ENCODE measurements at places on chromosomes 1 and 21.

DNA sequence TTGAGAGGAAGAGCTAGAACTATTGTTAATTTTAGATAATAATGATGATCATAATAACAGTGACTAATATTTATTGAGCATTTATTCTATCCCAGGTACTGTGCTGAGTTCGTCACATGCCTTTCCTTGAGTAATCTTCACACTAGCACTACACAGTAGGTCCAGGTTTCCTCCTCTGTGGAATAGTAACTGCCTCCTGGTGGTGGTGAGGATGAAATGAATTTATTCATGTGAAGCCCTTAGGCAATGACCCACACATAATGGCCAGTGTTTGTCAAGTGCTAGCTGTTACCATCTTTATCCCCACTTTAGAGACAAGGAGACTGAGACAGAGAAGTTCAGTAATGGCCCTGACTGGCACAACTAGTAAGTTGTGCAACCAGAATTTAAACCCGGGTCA, 5.9 kb downstream of the NIPAL3 start:
- DNase-seq, result no peak

GRCh38 chr21:41877901-41878830, 978 bp downstream of the PRDM15 start:
- peak; percentile 49 for DNase-seq

DNA sequence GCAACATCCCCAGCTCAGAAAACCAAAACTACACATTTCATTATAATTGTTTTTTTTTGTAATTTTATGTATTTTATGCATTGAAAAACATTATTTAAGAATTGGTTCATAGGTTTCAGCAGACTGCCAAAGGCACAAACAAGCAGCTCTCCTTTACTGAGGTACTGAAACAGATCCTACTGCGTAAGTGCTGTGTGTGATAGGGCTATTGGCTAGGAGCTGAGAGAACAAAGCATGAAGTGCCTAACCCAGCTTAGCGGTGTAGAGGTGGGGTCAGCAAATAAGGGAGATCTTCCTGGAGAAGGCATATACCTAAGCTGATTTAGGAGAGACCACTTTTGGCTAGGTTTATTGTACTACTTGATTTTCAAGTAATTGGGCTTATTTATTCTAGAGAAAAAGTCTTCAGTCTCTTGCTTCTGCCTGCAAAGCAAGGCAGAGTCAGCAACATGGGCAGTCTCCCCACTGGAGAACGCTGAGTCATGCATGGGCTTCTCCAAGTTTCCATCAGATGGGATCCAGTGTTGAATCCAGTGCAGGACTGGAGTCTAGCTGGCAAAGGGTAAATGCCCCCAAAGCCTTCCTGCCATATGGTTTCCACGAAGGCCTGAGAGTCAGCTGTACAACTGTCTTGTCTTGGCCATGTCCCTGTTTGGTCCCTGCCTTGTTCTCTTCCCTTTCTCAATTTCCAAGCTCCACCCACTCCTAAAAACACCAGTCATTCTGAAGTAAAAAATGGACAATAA, 18.0 kb upstream of the YTHDF2 start:
- DNase-seq, result no peak

- no peak for DNase-seq
Observed at GRCh38 chr1:11046270-11046566, 821 bp downstream of the MASP2 start.

DNA sequence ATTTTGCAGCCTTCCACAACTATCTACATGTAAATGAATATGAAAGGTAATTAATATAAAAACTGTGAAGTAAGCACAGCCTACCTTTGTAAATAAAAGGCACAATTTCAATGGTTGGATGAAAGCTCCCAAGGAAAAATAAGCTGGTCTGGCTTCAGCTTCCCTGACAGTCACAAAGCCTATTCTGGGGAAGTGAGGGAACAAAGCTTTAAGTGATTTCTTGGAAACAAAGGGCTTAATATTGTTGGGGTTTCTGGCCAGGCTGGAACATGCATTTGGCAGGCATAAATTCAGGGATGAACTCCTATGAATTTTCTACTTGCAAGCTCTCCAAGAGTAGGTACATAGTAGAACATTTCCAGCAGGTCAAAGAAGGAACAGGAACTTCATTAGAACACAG, 17.3 kb downstream of the BCAS2 start:
- DNase-seq, result no peak

GRCh38 chr1:15899266-15899665, 51.8 kb downstream of the SPEN start:
- DNase-seq, result no peak

DNA sequence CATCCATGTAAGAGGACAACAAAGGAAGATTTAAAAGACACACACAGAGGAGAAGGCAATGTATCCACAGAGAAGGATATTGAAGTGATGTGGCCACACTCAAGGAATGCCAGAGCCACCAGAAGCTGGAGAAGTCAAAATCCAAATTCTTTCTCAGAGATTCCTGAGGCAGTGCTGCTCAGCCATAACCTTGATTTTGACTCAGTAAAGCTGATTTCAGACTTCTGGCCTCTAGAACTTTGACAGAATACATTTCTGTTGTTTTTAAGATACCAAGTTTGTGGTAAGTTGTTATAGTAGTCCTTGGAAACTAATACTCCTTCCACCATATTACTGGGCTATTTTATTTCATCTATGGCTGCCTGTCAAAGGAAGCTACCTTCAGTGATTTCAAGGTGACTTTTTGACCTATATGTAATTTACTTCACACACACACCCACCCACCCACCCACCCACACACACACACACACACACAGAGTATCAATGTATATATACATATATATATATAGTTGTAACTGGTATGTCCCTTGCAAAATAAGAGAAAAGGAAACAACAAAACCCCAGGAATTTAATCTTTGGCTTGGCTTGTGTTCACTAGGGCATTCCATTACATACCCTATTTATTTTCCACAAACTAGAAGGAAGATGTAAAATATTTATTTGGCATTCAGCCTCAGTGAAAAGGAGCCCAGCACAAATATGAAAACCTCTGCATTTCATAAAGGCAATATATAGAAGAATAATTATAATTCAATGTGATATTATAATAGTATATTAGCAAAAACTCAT, 142.1 kb upstream of the PTGFR start:
- DNase-seq, result no peak

- peak; percentile 85 for DNase-seq
Observed at GRCh38 chr1:207828485-207829158, 76.8 kb downstream of the CD46 start.

- DNase-seq, result no peak
Observed at GRCh38 chr1:4973341-4973740, 318.9 kb downstream of the AJAP1 start.

Measured in RKO (cell line).